ENCODE measurements at places on chromosomes 13 and 19. TPM values are rescaled to one million over a fixed set of nuclear protein-coding genes. Genes with fewer than 3 reads are reported as not detected.

The ELSPBP1 gene
- total RNA-seq = not detected

The FGF21 gene
- not detected for total RNA-seq

DNA sequence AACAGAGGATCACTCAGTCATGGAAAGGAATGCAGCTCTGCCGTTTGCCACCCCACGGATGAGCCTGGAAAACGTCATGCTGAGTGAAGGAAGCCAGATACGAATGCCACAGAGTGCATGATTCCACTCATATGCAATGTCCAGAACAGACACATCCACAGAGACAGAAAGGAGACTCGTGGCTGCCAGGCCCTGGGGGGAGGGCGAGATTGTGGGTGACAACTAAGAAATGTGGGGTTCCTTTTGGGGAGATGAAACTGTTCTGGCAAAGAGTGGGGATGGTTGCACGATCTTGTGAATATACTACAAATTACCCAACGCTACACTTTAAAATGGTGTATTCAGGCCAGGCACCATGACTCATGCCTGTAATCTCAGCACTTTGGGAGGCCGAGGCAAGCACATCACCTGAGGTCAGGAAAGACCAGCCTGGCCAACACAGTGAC lies 27.2 kb upstream of the NAPA start:
- DNase-seq = no peak

The RNF225 gene
- 0.68 TPM for total RNA-seq

DNA sequence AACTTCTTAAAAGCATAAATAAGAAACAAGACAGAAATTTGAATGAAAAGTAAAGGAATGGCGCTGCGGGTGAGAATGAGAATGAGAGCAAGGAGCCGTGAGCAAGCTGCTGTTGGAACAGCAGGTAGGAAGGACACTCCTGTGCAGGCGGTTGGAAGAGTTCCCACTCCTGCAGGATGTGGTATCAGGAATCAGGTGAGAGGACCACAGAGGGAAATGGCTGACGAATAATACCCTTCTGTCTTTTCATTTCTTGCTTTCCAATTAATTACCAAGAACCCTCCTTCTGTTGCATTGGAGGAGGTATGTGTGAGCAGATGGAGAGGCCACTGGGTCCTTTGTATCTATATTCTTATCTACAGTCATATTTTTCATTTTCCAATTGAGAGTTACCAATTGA lies 1504.2 kb downstream of the EFNB2 start:
- DNase-seq = no peak

The COX7A1 gene
- 4.8 TPM for total RNA-seq

GRCh38 chr13:33537676-33538075 lies 252.1 kb upstream of the STARD13 start:
- DNase-seq = no peak

GRCh38 chr13:31807090-31807541 lies 67.8 kb downstream of the RXFP2 start:
- DNase-seq = no peak

The TMEM145 gene
- not detected for total RNA-seq

DNA sequence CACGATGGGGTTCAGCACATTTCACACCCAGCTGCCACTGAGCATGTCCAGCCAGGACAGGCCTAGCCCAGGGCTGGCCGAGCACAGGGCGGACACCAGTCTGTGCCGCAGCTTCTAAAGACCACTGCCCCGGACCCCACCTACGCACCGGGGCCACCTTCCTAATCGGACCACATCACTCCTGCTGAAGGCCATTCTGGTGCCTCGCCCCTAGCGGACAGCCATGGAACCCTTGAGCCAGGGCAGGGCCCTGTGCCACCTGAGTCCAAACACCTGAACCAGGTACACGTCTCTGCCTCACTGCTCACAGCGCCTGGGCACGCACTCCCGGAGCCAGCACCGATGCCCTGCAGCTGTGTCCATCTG lies 8.4 kb upstream of the C13orf46 start:
- no peak for DNase-seq

DNA sequence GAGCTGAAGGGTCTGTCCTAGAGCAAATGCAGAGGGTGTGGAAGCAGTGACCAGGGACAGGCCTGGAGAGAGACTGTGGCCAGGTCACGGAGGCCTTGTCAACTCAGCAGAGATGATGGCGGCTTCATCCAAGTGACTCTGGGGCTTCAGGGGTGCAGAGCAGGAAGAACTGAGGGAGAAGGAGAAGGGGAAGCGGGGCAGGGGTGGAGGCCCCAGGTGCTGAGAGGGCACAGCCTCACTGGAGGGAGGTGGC lies 299.1 kb downstream of the ZNF536 start:
- no peak for DNase-seq

GRCh38 chr13:75870397-75870903 lies 234.3 kb downstream of the LMO7 start:
- no peak for DNase-seq

DNA sequence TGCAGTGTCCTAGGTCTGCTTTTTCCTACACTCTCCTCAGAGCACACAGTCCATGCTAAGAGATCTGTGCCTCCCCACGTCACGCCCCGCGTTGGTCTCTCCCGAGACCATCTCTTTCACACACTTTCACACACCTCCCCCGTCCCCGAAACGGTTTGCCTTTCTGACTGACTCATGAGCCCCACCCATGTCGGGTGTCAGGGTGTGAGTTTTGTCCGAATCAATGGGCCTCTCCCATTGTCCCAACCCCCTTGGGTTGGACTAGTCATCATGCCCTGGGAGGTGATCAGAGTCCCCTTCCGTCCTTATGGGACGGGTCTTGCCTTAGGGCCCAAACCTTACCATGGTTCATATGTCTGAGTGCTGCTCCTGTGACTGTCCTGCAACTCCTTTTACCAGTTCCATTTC lies 214.0 kb upstream of the HTR2A start:
- no peak for DNase-seq

The GARRE1 gene
- total RNA-seq = 43.9 TPM

The BBC3 gene
- total RNA-seq = 45.6 TPM

The ZNF221 gene
- 4.1 TPM for total RNA-seq

The ZNF709 gene
- 1.7 TPM for total RNA-seq

- DNase-seq = no peak
Measured at GRCh38 chr13:110265341-110265681, 41.6 kb downstream of the COL4A1 start.

The CATSPERD gene
- total RNA-seq = not detected

The MEDAG gene
- 2.2 TPM for total RNA-seq

The FCAR gene
- total RNA-seq = not detected

The ZNF628 gene
- total RNA-seq = 3.8 TPM

DNA sequence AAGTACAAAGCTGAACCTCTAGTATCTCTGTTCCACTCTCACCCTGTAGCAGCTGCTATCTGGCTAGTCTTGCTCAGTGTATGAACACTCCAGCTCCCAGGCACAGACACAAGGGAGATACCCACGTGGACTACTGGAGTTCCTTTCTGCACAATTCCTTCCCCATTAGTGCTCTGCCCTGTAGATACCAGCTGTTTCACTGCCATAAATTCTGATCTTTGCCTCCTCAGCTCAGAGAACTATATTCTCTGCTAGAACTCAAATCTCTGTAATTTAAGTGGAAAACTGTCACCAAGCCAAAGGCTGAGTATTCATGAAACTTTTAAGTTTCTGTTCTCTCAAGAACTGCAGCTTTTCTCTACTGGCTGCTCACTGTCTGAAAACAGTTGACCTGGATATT lies 273.7 kb downstream of the DIAPH3 start:
- DNase-seq = no peak

The ZNF284 gene
- total RNA-seq = 1.5 TPM

DNA sequence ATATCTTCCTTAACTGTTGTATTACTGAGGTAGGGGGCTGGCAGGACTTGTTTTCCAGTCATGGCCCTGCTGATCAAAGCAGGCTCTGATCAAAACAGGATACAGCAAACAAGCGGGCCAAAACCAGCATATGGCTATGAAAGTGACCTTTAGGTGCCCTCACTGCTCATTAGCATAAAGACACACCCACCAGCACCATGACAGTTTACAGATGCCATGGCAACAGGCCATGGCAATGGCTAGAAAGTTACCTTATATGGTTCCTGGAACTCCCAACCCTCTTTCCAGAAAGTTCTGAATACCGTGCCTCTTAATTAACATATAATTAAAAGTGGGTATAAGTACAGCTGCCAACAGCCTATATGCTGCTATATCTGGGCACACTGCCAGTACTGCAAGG lies 551.4 kb upstream of the SGCG start:
- no peak for DNase-seq

DNA sequence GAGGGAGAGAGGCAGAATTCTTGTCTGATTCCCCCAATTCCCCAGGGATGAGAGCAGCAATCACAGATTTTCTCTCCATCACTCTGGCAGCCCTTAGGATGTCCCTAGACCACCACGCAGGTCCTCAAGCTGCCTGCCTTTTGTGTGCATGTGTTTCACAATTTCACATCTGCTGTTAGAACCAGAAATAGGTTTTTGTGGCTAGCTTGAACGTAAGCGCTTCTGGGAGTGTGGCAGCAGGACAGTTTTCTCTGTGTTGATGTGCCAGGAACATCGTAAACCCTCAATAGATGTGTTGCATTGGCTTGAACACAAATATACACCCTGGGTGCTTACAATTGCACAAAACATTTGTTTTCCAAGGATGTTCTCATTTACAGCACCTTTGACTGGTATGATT lies 78.8 kb upstream of the TMTC4 start:
- DNase-seq = no peak

DNA sequence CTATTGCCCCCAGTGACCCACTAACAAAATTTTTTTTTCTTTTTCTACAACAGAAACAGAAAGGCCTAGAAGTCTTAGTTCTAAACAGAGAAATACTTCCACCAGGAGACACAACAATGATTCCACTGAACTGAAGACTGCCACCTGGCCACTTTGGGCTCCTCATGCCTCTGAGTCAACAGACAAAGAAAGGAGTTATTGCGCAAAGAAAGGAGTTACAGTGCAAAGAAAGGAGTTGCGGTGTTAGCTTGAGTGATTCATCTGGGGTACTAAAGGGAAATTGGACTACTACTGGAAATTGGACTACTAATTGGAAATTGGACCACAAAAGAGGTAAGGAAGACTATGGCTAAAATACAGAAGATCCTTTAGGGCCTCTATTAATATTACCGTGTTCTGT lies 116.6 kb downstream of the PCDH17 start:
- DNase-seq = no peak

The TUBB4A gene
- 3.7 TPM for total RNA-seq

The ZNF726 gene
- 0.92 TPM for total RNA-seq

The CRLF1 gene
- not detected for total RNA-seq

The NAPSA gene
- 0.70 TPM for total RNA-seq

DNA sequence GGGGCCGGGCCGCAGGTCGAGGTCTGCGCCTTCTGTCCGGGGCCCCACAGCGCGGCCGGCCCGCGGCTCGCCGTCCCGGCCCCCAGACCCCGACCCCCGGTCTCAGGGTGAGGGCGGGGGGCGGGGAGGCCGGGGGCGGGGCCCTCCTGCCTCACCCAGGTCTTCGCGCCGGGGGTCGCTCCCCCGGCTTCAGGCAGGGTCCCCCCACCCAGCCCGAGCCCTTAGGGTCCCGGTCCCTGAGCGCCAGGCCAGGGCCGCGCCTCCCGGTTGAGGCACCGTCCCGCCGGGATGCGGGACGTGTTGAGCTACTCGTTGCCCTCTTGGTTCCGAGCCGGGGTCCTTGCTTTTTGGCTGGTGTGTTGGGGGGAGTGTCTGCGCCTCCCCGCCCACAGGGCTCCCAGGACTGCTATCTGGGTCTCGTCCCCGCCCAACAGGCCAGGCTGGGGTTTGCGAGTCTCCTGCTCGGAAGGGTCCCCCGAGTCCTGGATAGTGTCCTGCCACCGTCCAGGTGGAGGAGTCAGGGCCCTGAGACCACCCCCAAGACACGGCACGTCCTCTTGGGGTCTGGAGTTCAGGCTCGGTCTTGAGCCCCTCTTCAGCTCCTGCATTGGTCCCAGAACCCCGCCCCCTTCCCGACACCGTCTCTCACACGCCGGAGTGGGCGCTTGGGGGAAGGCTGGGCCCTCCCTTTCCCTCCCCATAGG lies 452 bp downstream of the PIAS4 start:
- DNase-seq = no peak

The ZNF471 gene
- 2.2 TPM for total RNA-seq

DNA sequence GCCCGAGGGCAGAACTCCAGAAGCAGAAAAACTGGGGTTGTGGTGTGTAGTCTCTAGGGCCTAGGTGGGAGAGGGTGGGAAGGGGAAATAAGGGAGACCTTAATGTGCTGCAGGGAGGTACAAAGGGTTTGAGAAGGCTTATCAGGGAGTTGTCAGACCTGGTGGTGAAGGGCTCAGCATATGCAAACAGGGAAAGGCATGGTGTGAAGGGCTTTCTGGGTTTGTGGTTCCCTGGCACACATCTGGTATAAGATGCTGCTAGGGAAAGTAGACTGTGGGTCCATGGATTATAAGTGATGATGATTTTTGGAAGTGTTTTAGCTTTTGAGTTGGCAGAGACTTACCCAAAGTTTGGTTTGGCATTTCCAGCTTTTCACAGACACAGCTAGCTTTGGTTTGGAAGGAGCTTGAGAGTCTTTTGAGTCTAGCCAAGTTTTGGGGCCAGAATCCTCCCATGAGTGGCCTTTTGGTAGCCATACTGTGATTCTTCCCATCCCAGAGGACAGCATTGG lies 2.2 kb downstream of the TRIM28 start:
- DNase-seq = no peak

The ENOX1 gene
- total RNA-seq = 0.18 TPM

The MAMSTR gene
- 0.29 TPM for total RNA-seq

DNA sequence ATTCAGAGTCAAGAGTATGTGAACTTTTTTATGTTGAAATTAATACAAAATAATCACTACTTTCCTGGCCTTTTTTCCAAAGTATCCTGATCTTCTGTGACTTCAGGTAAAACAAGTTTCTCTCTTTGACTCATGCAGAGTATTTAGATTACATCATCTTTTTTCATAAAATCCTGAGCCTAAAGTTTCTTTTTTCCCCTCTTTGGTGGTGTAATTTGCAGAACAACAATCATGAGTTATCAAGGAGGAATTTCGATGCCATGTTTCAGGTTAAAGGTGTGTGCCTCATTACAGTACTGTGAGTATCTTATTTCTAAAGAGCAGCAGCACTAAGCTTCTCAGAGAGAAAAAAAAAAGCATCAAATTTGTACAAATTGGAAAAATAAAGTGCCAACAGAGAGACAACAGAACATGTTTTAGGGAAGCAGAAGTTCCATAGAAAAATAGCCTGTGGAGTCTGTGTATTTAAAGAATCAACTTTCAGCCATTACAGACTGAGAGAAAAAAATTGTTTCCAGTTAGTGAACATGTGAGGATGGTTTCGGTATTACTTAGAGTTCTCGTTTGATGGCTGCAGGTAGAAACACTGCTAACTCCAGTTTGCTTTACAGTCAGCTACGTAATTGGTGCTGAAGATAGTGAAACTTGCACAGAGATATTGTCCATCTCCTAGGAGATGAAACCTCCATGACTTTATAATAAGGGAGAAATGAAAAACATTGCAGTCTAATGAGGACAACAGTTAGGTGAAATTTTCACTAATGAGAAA lies 78.1 kb upstream of the PCDH9 start:
- DNase-seq = no peak

The KRTDAP gene
- total RNA-seq = not detected

GRCh38 chr19:41354343-41354953 lies 726 bp upstream of the TGFB1 start:
- DNase-seq = no peak

GRCh38 chr19:58364146-58364545 lies 1.6 kb upstream of the ZNF497 start:
- DNase-seq = no peak
